ENCODE measurements at places on chromosomes 12 and 14.

DNA sequence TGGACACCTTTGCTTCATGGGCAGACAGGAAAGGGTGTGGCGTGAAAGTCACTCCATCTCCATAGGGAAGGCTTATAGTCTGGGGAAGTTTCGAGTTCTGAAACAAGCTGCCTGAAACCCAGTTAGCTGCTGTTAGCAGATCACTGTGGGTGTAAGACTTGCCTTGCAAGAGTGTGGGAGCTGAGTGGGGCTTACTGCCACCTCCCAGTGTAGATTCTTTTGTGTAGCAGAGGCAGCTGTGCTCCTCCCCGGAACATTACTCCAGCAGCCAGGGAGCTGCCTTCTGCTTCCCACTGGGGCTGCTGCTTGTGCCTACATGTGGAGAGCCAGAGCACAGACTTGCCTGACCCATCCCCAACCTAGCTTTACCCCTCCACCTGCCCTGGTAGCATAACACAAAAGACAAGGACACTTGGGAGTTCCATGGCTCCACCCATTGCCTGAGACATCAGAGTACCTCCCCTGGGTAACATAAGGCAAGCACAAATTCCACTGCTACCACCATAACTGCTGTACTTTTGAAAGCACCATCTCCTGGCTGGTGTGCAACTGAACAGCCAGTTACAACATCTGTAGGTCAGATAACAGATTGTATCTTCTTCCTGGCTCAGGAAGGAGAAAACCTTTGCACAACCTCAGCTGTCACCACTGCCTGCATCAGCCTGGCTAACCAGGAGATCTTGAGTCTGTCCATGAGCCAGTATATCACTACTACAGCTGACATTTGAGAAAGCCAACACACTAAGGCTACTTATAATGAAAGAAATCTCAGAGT is 69.5 kb downstream of the ADAMTS20 start:
- DNase-seq, result no peak

DNA sequence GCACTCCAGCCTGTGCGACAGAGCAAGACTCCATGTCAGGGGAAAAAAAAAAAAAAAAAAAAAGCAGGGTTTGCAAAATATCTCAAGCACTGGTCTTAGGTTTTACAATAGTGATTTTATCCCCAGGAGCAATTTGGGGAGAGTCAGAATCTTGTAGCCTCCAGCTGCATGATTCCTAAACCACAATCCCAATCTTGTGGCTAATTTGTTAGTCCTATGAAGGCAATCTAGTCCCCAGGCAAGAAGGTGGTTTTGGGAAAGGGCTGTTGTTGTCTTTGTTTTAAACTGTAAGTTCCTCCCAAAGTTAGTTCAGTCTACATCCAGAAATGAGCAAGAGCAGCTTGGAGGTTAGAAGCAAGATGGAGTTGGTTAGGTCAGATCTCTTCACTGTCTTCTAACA is 135.7 kb downstream of the PLXNC1 start:
- no peak for DNase-seq

GRCh38 chr12:117513353-117513752 is 151.9 kb upstream of the NOS1 start:
- DNase-seq, result no peak

- no peak for DNase-seq
Measured at GRCh38 chr12:93976024-93976423, 172.4 kb upstream of the PLXNC1 start.

DNA sequence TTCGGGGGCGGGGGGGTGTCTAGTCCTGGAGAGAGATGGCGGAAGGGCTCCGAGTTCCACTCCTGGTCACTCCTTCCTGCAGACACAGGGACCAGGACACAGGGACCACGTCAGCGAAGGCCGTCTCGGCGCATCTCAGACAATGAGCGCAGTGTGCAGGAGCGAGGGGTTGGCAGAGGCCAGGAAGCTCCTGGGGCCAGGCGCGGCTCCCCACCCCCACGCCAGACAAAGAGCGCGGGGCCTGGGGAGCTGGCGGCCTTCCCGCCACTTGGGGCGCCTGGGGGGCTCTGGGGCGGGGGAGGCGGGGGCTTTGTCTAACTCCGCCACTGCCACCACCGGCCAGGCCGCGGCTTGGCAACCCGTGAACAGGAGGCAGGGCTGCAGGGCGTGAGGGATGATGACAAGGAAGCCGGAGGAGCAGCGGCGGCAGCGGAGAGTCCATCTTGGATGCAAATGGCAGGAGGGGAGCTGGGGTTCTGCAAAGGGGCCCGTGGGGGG is 2.2 kb downstream of the CDK2AP1 start:
- DNase-seq, result no peak

- DNase-seq, result no peak
Measured at GRCh38 chr12:14247166-14247565, 118.3 kb upstream of the ATF7IP start.

DNA sequence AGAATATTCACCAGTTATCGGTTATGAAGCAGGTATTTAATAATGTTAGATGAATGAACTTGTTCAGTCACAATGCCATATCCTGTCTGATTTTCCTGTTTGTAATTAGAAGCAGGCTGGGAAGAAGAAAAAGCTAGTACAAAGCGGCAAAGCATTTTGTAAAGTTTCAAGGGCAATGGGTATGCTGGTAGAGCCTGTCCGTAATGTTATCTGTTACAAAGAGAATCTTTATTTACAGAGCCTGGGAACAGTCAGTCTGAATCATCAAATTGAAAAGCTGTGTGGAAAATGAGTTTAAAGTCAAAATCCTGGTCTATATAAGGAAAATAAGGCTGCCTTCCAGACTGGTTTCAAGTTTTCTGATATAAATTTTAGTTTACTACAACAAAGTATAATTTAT is 40.5 kb downstream of the PARP11 start:
- DNase-seq, result no peak

DNA sequence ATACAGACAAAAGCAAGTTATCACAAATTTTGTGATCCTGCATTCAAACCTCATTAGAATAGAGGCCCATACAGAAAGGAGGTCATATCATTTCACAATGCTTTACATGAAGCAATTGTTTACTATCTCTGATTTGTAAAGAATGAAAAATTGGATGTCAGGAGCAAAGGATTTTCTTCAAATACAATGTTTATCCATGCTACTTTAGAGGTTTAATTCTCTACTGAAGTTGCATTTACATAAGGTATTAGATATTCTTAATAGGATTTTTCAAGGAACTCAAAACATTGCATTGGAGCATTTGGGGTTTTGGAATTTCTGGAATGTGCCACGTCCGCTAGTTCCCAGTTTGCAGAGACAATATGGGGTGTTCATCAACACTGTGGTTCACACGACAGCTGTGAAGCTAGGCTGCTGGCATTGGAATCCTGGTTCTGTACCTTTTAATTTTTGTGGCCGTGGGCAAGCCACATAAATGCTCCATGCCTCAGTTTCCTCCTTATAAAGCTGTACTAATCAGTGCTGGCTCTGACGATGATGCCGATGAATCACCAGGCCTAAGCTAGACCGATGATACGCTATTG is 174.8 kb downstream of the APAF1 start:
- no peak for DNase-seq

GRCh38 chr12:92604786-92605185 is 98.0 kb upstream of the PLEKHG7 start:
- DNase-seq, result no peak

- no peak for DNase-seq
Measured at GRCh38 chr12:4957761-4958160, 48.1 kb downstream of the KCNA1 start.

DNA sequence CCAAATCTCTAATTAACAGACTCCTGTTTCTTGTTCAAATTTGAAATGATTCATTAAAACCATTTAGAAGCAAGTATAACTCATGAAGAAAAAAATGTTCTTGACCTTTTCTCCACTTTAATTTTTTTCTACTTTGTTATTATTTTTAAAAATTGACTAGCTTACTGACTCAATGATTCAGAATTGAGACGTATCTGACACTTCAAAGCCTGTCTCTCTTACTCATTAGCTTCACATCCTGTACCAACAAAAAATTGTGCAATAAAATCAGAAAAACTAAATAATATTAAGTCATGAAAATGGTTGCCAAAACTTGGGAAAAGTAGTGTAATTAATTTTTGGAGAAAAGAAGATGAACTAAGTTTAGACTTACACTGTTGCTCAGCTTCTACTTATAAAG is 331.2 kb downstream of the SLC16A7 start:
- no peak for DNase-seq

GRCh38 chr12:47941871-47942613 is 21.4 kb upstream of the TMEM106C start:
- DNase-seq, result no peak

DNA sequence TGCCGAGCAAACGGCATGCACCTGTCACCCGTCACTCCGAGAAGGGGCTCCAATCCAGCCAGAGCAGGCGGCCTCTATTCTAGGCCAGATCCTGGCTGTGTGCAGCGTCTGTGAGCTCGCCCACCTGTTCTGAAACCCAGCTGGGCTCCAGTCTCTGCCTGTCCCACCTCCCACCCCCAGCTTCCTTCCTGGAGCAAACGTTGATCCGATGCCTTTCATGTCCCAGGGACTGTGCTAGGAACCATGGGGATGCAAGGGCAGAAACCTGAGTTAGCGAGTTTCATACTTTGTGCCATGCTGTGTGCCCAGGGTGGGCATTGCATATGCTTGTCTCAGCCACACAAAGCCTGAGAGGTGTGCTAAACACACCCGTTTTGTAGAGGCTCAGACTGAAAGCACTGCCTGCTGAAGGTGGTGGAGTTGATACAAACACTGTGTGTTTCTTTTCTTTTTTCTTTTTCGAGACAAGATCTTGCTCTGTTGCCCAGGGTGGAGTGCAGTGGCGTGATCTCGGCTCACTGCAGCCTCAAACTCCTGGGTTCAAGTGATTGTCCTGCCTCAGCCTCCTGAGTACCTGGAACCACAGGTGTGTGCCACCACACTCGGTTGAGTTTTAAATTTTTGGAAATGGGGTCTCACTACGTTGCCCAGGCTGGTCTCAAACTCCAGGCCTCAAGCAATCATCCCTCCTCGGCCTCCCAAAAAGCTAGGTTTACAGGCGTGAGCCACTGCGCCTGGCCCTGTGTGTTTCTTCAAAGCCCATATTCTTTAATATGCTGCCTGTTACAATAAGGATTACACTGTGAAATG is 84.1 kb upstream of the MED13L start:
- no peak for DNase-seq

- no peak for DNase-seq
Measured at GRCh38 chr12:1289371-1290155, 298.5 kb downstream of the ERC1 start.

DNA sequence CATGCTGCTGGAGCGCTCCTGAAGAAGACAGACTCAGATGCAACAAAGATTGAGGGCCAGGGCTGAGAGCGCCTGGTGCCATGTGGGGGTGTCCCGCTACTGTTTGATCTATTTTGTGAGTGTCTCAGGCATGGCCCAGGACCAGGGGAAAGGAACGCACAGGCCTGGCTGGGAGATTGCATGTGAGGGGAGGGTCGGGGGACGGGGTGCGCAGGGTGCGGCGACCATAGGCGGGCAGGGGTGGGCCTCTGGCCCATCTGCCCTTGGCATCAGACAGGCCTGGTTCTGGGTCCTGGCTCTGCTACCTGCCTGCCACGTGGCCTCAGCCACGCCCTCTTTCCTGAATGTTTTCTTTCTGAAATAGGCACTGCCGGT is 47.5 kb downstream of the BEGAIN start:
- no peak for DNase-seq

- DNase-seq, result no peak
Measured at GRCh38 chr14:105065280-105066228, at the start of gene GPR132. GPR132 (minus strand) TSS chr14:105065430; CDS start chr14:105055420, 10,010 bp downstream.

DNA sequence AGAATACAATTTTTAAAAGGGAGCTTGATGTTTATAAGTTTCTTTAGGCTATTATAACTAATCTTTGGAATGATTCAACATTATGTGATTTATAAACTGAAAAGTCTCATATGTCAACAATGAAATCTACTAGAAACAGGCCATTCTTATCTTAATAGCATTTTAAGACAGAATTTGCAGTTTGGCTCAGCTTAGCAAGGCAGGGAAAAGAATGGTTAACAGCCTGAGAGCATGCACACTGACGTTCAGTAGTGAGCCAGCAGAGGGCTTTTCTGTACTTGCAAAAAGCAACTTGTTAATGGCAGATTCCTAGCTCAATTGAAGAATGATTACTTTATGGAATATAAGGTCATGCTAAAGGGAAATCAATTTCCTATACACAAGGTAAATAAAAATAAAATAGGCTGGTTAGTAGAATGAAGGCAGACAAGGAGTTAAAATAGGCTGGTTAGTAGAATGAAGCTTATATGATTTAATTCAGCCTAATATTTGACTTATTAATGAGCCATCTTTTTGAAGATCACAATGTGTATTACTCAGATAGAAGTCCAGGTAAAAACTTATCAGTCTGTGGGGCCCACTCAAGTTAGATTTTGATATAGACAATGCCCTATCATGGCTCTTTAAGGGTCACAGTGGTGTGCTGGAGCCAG is 95.9 kb downstream of the OTOGL start:
- peak; percentile 42 for DNase-seq

DNA sequence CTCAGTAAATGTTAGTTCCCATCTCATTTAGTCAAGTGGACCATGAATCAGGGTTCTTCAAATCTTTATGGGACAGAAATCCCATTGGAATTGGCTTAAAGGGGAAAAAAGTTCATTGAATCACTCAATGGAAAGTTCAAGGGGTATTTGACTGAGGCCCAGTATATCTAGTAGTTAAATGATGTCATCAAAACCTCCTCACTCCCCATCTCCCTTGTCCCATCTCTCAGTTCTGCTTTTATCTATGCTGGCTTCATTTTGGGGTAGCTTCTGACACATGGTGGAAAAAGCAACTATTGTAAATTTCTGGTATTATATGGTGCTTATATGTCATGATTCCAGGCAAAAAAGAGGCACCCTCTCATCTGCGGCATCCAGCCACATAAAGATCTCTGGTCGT is 51.9 kb downstream of the DAAM1 start:
- DNase-seq, result no peak

DNA sequence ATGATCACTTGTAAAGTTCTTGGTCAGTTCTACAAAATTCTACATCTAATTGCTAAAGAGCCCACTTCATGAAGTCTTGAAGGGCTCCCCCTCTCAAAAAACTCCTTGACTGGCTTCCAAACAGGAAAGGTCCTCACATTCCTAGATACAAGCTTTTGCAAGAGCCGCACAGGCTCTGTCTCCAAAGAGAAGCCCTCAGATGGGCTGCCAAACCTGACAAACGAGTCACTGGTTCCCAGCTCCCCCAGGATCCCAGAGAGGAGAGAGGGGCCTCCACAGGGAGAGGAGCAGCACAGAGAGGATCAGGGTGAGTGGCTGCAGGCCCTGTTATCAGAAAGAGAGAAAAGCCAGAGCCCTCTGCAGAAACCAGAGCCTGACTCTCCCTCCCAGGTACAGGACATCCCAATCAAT is 5.8 kb downstream of the NID2 start:
- DNase-seq, result no peak

- DNase-seq, result no peak
Measured at GRCh38 chr12:114649585-114649984, 34.4 kb downstream of the TBX3 start.

- no peak for DNase-seq
Measured at GRCh38 chr12:117096501-117097042, 2.6 kb downstream of the TESC start.

DNA sequence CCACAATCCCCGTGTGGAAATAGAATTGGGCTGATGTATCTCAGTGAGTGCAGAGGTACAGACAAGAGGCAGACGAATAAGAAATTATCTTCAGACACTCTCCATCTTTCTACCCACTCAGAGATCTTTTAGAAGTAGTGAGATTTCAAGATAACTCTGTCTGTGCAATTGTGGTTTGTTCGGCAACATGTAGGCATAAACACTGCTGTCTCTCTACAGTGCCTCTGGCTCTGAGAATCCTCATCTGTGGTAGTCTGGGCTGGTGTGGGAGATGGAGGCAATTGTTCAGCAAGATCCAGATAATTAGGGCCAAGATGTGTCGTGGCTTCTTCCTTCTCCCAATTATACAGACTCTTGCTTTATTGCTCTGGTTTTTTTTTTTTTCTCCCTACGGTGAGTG is 3.1 kb downstream of the HOXC13 start:
- no peak for DNase-seq

Data from SW 1271 (cell line).